ENCODE measurements at places on chromosomes 3 and 15.

GRCh38 chr3:163891771-163892170 is 1186.5 kb downstream of the SI start:
- no peak for DNase-seq

GRCh38 chr15:37103163-37103435 is 2.8 kb upstream of the MEIS2 start:
- no peak for DNase-seq

DNA sequence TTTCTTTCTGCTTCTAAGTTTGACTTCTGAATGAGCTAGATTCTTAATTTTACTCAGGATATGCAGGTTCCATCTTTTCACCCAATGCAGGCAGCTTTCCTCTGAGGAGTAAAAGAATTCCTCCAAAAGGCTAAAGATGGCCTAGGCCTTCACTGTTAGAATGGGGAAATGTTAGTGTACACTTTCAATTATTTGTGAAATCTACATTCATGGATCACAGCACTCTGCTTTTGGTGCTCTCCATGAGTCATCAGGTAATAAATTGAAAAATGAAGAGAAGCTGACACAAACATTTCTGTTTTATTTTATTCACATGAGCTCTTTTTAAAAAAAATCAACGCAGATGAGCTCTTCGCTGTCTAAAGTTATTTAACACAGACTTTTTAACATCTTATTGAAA is 502.5 kb upstream of the GOLIM4 start:
- no peak for DNase-seq

- no peak for DNase-seq
These were observed 47.7 kb upstream of the SLC7A14 start for GRCh38 chr3:170633573-170633972.

GRCh38 chr15:70956201-70956995 is 63.8 kb downstream of the LRRC49 start:
- DNase-seq: no peak

DNA sequence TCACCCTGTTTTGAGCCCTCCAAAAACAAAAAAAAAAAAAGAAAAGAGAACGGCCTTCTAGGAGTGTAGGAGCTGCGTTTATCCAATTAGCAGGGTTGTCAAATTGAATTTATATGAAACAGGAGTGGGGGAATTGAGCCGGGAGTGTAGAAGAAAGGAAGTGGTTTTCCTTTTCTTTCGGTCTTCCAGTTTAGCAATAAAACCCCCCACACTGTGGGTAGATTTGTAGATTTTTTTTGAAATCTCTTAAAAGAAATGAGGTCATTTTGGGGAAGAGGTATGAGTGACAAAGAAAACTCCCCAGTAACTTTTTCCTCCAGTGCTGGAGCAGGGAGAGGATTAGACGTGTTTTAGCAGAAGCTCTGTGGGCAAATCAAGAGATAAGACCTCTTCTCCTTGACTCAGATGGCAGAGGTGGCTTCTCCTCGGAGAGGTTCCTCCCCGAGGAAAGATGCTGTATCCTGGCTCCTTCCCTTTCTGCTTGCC is 30.8 kb downstream of the BOC start:
- no peak for DNase-seq

DNA sequence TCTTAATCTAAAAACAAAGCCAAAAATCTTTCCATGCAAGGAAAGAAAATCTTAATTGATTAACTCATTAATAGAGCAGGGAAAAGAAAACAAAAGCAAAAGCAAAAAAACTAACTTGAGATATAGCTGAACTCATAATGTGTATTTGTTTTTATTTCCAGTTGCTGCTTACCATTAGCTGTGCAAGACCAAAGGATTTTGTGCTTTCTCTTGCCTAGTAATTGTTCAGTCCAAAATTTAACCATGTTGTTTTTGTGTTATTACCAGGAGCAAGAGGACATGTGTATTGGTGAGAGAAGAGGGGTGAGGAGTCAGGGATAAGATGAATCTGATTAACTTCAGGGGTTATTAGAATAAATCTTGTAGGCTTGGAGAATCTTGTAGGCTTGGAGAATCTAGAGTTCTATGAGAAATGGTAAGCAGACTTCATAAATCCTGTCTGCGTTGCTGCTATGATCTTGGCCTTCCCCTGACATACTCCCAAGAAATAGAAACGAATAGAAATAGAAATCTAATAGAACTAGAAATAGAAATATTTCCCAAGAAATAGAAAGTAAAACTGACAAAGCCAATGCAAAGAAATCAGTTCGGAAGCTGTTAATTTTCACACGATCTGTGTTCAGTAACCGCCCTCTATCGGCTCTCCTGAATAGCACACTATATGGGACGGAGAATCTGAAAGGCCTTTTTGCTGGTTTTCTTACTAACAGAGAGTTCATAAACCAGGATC is 72.6 kb upstream of the TNFSF10 start:
- peak; percentile 53 for DNase-seq

DNA sequence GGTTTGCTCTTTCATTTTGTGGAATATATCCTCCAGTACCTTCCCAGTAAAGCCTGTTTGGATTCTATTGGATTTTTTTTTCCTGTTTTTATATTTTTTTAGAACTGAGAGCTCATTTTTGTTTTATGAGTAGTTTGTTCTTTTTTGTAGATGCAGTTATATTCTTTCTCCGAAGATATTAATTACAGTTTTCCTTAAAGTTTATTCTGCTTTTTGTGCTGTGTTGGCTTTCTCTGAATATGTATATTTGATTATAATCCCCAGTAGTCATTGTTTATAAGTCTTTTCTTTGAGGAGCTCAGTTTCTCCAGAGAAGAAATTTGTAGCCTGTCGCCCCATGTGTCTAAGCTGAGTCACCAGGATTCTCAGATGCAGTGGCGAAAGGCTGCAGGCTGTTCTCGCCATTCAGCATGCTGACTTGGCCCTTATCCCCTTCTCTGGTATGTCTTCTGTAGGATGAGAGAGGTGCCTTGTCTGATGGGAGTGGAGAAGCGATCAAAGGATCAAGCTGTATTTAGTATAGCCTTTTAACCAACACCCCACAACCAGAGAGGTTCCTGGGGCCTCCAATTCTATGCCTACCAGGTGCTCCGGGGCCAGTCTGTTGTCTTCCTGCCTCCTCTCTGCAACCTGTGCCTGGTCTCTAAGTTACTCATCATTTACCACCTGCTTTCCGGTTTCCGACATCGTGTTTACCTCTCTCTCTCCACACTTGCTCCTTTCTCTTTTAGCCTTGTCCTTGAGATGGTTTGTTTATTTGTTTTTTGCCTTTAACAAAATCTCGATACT is 31.7 kb upstream of the MFSD1 start:
- no peak for DNase-seq

GRCh38 chr3:48762816-48763215 is 45.8 kb upstream of the IP6K2 start:
- no peak for DNase-seq

DNA sequence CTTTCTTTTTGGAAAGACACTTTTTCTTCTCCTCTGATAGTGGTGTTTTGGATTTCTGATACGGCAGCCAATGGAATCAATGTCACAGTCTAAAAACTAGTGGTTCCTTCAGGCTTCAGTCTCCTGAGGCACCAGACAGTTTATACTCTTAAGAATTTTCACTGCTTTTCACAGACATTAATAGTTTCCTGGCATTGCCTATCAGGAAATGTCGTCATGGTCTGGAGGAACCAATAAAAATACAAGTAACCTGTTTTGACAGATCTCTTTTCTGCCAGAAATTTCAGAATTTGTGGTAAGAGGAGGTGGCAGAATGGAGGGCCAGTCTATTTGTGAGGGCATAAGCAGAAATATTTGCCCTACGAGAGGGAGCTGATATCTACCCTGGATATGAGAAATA is 44.8 kb downstream of the FILIP1L start:
- DNase-seq: no peak

- peak; percentile 19 for DNase-seq
These were observed 92.1 kb downstream of the HHLA2 start for GRCh38 chr3:108388136-108389132.

DNA sequence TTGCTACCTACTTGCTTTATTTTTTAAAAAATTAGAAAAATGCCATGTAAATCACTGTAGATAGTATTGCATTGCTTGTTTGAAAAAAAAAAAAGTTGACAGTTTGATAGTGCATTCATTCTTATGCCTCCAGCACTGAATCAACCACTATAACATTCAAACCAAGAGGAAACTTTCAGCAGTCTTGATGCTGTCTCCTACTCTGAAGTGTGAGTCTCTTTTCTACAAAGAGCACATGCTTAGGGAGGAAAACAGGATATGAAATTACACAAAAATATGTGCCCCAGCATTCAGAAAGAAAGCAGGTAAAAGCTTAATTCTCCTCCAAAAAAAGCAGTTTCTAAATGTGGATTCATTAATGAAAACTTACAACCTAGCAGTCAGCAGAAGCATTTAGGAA is 78.3 kb downstream of the ZBTB20 start:
- no peak for DNase-seq

GRCh38 chr15:80892414-80892813 is 97.2 kb downstream of the MESD start:
- no peak for DNase-seq

DNA sequence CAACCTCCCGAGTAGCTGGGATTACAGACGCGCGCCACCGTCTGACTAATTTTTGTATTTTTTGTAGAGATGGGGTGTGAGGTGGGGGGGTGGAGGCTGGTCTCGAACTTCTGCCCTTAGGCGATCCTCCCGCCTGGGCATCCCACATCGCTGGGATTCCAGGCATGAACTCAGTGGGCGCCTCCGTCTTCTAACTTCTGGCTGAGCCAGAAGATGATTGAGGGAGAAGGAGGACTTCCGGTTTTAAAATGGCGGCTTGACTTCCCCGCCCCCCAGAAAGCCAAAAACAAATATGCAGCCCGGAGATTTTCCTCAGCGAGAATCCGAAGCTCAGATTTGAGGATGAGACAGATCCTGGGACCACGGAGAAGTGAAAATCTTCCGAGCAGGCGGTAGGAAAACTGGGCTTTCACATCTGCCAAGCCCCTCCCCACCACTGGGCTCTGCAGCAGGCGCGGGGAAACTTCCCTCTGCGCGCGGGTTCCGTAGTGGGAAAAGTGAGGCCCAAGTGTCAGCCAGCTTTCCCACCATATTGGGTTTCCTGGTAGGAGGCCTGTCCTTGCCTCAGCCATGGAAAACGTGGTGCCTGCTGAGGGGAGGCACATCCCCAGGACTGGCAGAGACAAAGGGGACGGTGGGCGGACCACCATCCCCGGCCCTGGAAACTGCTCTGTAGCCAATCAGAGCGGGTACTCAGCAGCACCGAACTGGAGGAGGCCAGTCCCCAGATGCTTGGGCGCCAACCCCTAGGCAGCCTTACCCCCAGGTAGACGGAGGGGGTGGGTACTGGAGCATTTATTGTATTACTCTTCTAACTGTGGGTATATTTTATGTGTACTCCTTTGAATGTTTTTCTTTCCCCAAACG is 17.3 kb downstream of the CHST14 start:
- DNase-seq: no peak

DNA sequence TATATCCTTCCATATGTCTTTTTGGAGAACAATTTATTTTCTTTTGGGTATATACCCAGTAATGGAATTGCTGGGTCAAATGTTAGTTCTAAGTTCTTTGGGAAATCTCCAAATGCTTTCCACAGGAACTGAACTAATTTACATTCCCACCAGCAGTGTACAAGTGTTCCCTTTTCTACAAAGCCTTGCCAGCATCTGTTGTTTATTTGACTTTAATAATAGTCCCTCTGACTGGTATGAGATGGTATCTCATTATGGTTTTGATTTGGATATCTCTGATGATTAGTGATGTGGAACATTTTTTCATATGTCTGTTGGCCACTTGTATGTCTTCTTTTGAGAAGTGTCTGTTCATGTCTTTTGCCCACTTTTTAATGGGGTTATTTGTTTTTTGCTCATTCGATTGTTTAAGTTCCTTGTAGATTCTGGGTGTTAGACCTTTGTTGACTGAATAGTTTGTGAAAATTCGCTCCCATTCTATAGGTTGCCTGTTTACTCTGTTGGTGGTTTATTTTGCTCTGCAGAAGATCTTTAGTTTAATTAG is 48.4 kb downstream of the TMEM45A start:
- no peak for DNase-seq

- DNase-seq: no peak
These were observed 25.1 kb downstream of the CD80 start for GRCh38 chr3:119534296-119534695.

GRCh38 chr15:58865425-58865880 is 68.0 kb downstream of the SLTM start:
- no peak for DNase-seq

DNA sequence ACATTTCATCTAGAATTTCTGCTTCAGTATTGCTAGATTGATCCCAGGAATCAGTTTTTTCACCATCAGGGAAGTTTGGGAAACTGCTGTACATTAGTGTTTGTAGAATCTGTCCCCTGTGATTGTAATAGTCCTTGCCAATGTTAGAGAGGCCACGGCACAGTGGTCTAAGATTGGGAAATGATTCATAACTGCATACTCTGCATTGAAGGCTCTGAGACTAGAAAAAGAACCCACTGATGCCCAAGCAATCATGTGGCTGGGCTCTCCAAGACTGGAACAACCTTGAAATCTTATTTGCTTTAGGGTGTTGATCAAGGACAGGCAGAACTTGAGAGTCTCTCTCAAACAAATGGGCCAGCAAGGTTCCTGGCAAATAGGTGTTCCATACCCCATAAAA is 245.6 kb upstream of the LRTM1 start:
- no peak for DNase-seq

- no peak for DNase-seq
These were observed 167.0 kb upstream of the UBE2E2 start for GRCh38 chr3:23035927-23036640.

DNA sequence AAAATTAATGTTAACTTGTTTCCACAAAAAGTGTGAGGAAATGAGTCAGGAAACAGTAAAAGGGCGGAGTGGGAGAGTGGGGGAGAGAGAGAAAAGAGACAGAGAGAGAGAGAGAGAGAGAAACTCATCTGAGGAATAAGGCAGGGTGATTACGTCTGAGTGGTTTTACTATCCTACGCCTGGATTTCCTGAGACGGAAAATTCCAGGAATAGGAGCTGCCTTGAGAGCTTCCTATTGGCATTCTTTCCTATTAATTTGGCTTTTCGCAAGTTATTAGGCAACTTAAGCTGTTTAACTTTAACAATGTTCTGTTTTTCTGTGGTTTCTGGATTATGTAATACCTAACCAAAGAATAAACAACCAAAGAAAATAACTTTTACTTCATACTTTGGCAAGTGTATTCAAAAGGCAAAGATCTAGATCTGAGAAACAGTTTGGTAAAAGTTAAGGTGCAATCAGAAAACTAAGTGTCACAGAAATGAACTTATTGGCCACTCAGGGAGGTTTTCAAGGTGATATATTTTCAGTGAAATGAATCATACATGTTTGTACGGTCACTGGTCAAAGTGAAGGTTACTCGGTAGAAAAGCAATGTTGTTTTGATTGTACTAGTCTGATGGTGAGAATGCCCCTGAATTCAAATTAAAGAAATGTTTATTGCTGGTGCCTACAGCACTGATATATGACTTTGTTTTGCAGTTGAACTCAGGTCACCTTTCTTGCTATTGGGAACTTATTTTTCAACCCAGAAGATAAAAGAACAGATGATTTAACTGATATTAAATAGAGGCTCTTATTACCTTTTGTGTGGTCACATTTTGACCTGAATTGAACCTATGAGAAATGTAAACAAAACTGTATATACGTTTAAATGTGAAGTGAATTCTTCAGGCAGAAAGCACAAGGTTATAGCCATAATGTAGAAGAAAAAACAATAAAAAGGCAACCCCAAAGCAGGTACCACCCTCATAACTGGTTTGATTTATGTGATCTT is 39.9 kb upstream of the TNFSF10 start:
- peak; percentile 55 for DNase-seq

GRCh38 chr3:117903226-117903625 is 1131.4 kb downstream of the IGSF11 start:
- DNase-seq: no peak
